ENCODE measurements at places on chromosomes 16 and 17.

DNA sequence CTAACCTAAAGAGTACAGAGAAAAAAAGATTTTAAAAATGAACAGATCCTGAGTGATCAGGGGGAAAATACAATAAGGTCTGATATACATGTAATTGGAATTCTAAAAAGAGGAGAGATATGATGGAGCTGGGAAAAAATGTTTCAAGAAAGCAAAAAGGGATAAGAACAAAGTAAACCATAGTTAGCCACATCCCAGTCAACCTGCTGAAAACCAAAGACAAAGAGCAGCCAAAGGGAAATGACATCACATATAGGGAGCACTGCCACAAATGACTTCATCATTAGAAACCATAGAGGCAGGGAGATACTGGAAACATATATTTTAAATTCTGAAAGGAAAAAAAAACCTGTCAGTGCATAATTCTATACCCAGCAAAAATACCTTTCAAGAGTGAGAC, 68.8 kb upstream of the AKTIP start:
- no peak for DNase-seq

DNA sequence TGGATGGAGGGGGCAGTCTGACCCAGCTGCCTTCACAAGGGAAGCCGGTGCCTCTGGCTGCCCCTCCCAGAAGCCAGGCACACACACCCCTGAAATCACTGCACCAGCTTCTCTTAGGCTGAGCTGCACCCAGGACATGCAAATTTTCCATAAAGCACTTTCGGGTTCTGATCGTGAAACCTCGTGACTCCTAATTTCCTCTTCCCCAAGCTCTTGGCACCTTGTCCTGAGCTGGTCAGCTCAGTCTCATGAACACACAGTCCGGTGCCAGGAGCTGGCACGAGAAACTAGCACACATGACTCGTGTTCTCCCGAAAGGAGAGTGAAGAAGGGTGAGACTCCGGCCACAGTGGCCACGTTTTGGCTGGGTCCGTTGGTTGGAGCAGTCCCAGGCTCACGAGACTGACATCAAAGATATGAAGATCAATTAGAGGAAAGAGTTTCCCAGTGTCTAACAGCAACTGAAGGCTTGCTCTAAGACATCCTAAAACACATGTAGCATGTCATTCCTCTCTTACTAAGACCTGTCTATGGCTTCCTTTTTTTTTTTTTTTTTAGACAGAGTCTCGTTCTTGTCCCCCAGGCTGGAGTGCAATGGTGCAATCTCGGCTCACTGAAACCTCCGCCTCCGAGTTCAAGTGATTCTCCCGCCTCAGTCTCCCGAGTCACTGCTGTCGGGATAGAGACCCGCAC, 9.2 kb upstream of the ABR start:
- DNase-seq, result no peak

DNA sequence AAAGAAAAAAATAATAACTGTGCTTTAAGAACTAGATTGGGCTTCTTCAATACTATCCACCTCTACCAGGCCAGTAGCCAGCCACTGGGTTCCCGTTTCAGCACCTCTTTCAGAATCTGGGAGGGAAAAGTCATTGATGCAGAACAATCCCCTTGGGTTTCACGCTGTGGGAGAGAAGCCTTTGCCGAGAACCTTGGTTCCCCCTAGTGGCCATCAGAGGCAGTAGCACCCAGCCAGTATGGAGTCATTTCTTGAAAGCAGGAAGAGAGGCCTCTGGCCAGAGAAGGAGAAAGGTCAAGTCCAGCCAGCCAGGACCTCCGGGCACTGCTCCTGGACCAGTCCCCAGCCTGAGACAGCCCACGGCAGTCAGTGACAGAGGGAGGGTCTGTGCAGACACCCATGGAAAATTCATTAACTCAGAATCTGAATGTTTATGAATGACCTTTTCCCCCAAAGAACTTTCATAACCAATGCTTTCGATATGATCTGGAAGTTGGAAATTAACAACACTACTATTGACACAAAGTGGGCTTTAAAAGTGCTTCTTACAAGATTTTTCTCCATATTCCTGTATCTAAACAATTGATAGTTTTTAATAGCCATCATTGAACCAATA, 51.2 kb upstream of the CDH5 start:
- DNase-seq, result peak; percentile 61

DNA sequence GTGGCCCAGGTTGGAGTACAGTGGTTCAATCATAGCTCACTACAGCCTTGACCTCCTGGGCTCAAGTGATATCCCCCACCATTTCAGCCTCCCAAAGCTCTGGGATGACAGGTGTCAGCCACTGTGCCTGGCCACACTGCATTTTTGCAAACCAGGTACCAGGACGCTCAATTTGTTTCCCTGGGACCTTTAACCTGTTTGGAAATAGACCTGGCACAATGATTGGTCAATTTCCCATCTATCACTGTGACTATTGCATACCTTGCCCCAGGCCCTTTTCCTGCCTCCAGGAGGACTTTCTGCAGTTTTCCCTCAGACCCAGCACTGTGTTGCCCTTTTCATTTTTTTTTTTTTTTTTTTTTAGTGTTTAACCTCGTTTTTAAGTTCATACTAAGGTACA, 11.1 kb upstream of the FUS start:
- DNase-seq, result no peak

DNA sequence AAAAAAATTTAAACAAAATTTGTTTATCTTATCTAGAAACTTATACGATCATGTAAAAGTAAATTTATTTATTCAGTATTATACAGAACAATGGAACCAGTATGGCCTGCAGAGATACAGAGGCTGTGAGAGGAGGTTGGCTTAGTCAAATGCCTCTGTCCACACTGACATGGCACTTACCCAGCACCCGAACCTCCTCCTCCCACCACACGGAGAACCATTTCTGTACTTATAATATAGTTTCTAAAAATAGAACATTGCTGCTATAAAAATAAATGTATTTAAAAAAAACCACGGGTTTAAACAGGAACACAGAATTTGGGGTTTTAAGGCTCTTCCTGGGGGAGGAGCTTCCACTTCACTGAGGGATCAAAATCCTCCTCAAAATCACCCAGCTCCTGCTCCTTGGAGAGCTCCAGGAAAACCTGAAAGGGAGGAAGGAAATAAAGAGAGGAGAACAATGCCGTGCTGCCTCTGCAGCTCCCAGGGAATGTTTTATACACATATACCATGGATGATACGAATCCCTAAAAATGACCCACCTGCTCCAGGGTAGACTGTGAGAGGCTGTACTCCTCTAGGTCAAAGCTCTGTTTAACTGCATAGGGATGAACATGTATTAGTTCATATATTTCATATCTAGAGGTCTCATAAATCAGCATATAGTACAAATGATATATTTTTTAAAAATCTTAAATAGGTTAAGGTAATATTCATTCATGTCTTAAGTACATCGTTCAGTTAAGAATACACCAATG, 87.3 kb downstream of the ABCA8 start:
- no peak for DNase-seq

DNA sequence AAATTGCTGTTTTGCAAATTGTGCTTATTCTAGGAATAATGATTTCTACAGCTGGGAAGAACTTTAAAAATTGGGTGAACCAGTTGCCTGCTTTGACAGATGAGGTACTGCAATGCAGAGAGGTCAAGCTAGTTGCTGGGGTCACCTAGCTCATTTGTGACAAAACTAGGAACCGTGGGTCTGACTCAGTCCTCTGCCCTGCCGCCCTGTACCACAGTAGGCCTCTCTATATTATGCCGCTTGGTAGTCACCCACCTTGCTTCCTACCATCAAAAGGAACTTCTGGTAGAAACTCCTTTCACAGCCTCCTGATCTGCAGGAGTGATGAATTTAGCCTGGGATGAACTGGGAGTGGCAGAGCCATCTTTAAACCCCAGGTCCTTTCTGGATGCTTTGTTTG, 105.7 kb downstream of the PITPNC1 start:
- DNase-seq, result no peak

DNA sequence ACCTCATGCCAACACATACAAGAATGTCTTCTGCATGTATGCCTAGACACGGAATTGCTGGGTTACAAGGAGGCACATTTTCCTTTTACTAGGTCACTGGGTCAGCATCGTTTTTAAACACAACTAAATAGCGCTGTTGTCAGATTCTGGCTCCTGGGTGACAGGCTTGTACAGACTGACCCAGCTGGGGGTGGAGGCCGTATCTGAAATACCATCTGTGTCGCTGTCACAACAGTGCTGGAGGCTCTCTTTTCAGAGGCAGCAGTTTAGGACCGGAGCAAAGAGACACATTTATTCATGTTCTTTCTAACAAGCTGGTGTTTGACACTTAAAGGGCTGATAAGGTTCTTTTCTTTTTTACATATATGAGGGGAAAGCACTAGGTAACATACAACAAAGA, 403.0 kb upstream of the ASIC2 start:
- no peak for DNase-seq

GRCh38 chr17:48131216-48131824, 23.8 kb downstream of the SNX11 start:
- DNase-seq, result peak; percentile 57

DNA sequence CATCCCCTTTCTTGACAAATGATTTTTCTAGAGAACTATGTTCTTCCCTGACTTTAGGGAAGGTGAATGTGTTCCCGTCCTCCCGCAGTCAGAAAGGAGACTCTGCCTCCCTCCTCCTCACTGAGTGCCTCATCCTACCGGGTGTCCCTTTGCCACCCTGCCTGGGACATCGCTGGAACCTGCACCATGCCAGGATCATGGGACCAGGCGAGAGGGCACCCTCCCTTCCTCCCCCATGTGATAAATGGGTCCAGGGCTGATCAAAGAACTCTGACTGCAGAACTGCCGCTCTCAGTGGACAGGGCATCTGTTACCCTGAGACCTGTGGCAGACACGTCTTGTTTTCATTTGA, 7.4 kb downstream of the NAT9 start:
- no peak for DNase-seq

DNA sequence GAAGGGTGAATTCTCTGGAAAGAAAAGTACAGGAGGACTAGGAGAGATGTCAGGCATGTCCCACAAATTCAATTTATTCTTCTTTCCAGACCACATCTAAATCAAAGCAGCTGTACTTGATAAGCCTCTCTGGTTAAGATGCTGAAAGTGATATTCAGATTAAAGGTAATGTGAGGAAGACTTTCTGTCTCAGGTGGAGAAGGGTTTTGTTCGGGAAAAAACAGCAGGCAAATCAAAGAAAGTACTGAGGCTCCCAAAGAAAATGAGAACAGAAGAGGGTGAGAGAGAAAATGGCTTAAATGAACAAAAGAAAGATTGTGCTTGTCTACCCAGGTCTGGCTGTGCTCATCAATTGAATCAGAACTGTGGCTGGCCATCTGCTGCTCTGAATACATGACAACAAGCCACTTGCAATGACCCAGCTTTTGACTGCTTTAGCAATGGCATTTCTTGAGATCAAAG, 55.6 kb downstream of the MMD start:
- DNase-seq, result no peak

GRCh38 chr17:17888371-17888770, 51.6 kb upstream of the SREBF1 start:
- DNase-seq, result no peak

DNA sequence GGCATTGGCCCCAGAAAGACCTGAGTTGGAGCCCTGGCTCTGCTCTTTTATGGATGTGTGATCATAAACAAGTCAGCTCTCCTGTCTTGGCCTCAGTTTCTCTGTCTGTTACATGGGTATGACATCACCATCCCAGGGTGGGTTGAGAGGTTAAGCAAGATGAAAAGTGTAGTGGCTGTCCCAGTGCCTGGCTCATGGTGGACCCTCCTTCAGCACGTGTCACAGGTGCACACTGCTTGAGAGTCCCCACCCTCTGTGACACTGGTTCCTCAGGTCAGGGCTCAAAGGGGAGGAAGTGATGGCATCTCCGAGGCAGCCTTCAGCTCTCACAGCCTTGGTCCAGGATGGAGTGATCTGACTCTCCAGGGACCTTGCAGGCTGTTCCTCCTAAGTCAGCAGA, 218.4 kb downstream of the HAPSTR1 start:
- DNase-seq, result no peak

DNA sequence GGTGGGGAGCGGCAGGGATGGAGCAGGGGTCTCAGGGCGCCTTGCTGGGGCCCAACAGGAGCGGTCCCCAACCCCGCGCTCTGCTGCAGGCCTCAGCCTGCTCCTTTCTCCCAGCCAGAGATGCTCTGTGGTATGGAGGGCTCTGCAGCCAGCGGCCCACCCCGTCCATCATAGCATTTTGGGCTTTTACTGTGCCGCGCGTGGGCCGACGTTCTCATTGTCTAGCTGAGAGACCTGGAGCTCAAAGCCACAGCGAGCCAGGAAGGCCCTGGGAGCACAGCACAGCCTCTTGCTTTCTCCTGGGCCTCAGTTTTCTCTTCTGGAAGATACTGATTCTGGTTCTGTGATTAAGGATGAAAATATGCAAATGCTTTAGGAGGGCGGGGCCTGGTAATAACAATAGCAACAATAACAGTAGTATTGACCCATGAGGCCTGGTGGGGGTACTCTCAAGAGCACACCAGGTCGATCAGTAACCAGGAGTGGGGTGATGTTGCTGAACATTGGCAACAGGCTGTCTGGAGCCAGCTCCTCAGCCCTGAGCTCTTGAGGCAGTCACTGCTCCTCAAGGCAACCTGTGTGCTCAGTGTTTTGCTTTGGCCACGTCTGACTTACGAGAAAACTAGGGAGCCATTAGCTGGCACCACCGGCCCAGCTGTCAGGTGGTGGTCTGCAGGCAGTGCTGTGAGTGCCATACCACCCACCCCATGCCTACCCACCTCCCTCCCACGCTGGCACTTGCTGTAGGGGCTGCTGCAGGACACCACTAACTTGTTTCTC, 1.1 kb upstream of the RASD1 start:
- DNase-seq, result no peak

DNA sequence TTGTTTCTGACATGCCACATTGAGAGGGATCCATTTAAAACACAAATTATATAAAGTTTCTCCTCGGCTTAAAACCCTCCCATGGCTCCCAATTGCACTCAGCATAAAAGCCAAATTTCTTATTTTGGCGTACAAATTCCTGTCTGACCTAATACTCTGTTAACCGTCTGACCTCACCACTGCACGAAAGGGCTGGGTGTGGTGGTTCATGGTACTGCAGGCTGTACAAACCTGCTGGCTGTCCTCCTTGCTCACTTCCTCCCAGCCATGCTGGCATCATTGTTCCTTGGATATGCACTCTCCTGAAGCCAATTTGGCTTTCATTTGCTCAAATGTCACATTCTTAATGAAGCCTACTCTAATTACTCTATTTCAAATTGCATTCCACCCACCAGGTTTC, 301.6 kb upstream of the C16orf82 start:
- no peak for DNase-seq

DNA sequence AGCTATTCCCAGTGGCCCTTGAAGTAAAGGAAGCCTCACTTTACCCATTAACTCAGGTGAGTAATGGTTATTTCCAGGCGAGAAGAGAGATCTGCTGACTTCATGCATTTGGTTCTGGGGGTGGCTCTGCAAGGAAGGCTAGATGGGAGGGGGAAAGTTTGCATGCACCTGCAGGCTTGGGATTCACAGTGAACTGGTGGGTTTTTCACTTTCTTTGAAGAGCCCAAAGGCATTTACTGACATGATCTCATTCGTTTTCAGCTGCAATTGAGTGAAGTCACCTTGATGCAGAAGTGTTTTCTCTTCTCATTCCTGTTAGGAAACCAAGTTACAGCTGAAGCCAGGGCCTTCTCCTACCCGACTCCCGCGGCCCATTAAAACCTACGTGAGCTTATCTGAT, 131.0 kb upstream of the N4BP1 start:
- no peak for DNase-seq

- peak; percentile 53 for DNase-seq
Observed at GRCh38 chr17:19762515-19762961, 14.4 kb upstream of the ALDH3A1 start.
